ENCODE measurements at places on chromosomes 5 and 9.

GRCh38 chr5:14945450-14945849, 73.9 kb upstream of the ANKH start:
- no peak for DNase-seq

DNA sequence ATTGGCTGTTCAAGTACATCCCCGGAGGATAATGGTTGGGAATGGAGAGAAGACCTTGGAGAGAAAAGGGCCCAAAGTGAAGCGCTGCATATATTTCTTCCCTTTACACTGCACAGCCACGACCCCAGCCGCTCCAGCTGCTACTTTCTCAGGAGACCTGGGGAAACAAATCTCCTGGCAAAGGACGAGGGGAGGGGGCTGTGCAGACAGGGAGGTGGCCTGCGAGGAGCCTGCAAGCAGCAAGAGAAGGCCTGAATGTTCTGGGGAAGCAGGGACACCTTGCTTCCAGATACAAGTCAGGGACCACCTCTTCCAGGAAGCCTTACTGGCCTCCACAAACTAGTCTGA, 739 bp upstream of the PDLIM4 start:
- no peak for DNase-seq

GRCh38 chr5:114101153-114101552, 260.7 kb upstream of the KCNN2 start:
- DNase-seq: no peak

GRCh38 chr5:141777711-141778110, 95.7 kb upstream of the ARAP3 start:
- no peak for DNase-seq

DNA sequence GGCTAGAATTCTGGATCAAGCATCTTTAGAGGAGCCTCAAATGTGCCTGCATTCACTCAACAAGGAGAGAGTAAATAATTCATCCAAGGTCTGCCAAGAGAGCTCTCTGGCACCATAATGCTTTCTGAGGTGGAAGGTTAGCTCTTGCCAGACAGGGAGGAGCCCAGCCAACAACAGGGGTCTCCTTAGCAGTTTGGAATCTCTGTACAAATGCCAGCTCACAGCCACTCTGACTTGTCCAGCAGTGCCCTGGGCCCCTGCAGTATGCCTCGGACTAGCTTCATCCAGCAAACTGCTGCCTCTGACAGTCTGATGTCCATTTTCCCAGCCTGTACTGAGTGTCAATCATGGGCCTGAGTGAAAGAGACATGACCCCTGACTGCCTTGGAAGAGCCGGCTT, 127.2 kb upstream of the SLC44A1 start:
- DNase-seq: no peak

GRCh38 chr5:178554311-178554710, 35.9 kb downstream of the COL23A1 start:
- DNase-seq: no peak

DNA sequence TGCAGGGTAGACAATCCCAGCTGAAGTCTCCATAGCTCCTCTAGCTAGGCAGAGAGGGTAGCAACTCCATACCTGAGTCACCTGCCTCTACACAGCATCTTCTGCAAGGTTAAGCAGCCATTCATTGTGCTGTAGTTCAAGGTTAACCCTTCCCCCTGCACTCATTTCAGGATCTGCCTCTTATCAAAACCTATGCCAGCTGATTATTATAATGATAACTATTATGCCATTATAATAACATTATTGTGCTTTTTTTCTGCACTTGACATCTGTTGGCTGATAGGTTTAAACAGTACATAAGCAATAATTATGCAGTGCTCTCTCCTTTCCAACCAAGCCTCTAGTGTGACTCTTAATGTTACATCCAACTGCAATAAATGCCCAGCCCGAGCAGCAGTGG, 17.3 kb downstream of the SIL1 start:
- no peak for DNase-seq

DNA sequence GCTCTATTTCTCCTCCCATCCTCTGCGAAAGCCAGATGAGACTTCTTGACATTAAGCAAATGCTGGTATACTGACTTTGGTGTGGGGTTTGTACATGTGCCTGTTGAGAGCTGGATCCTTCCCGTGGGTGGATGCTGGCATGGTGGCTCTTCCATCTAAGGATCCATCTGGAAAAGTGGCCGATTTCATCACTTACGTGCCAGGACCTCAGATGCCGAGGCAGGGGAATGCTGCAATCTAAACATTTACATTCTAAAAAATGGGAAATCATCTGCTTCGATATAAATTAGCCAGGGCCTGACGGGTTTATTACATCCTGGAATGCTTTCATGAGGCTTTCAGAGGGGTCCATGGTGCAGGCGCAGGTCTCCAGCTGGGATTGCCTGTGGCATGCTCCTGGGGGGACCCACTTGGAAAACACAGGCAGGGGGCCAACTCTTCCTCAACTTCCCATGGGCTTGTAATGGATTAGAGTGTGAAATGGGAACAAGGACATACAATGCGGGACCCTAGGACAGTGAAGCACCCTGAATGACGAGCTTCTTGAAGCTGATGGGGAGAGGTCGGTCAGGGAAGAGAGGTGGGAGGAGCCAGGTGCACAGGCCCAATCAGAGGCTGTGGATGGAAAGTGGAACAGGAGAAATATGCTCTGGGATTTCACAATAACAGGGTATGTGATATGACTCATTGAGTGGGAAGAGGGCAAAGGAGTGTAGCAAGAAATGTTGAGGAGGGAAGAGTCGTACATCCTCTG, 105.5 kb upstream of the PITX1 start:
- DNase-seq: peak; percentile 14

Measured in CD4-positive, alpha-beta T cell treated with Interferon alpha-2 for 1 hour (primary cell).